ENCODE measurements at places on chromosomes 13 and 19. TPM values are rescaled to one million over a fixed set of nuclear protein-coding genes. Genes with fewer than 3 reads are reported as not detected.

GRCh38 chr13:109272595-109273325 is 513.6 kb downstream of the IRS2 start:
- no peak for DNase-seq

DNA sequence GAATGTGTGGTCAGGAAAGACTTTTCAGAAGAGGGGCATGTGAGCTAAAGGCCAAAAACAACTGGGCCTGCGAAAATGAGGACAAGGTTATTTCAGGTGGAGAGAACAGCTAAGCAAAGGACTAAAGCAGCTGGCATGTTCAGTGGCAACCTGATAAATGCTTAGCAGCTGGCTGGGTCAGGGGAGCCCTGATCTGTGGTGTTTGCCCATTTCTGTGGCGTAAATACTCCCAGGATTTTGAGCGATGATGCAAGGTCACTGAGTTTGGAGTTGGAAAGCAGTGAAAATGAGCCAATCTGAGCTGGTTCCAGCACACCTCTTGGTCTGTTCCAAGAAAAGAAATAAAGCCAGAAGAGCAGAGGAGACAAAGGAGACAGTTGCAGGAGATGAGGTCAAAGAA is 704.3 kb downstream of the UQCRFS1 start:
- DNase-seq, result no peak

DNA sequence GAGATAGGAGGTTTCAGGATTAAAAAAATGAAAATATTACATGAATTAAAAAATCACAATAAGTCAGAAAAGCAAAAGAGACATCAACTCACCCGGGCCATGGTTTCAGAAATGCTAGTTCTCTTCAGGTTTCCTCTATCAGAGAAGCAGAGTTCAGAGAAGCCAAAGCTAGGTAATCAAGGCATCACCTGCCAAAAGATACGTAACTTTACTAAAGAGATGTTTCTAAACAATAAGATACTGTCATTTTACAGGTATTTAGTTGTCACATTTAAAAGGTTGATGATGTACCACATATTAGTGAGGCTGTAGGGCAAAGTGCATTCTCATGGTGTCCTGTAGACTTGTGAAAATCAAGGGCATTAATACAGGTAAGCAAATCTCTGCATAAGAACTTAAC is 51.2 kb downstream of the ZNF45 start:
- DNase-seq, result no peak

DNA sequence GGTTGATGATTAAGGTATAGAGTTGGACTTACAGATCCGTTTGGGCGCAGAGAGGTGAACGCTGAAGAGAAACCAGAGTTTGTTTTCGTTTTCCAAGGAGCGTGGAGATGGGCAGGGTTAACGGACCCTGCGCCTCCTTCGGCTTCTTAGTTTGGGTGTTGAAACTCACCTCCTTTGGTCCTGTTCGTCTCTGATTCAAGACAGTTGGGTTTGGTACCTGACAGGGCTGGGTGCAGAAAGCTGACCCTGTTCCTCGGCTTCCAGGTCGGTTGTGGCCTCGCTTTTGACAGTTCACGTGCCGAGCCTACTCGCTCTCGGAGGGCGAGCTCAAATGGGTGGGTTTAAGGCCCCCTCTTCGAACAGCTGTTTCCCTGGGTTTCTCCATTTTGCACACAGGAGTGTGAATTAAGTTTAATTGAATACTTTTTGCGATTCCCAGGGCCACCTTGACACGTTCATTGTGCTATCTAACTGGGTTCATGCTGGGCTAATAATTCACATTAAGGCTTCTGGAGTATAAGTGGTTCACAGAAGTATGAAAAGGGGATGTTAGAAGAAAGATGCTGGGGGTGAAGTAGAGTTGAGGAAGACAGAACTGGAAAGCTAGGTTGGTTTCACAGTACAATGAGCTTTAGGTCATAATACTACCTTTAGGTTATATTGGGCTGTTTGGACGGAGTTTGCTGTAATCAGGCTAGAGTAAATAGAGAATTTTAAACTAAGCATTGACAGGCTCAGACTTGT is 638 bp downstream of the USPL1 start:
- DNase-seq, result peak; percentile 28

GRCh38 chr19:1853295-1854038 is 5.2 kb upstream of the REXO1 start:
- DNase-seq, result peak; percentile 83

- DNase-seq, result no peak
Measured at GRCh38 chr13:33129886-33130285, 113.7 kb downstream of the KL start.

DNA sequence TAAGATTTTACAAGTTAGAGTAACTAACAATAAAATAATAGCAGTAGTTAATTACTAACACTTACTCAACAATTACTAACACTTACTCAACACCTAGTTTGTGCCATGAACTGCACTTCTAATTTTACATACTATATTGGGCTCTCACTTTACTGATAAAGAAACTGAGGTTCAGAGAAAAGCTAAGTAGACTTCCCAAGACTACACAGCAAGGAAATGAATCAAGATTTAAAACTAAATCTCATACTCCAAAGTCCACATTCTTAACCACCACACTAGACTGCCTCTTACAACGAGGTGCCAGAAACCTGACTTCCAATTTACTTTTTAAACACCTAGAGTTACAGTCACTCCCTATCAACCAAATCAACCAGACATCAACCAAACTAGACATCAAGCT is 25.1 kb downstream of the RBM26 start:
- DNase-seq, result no peak

DNA sequence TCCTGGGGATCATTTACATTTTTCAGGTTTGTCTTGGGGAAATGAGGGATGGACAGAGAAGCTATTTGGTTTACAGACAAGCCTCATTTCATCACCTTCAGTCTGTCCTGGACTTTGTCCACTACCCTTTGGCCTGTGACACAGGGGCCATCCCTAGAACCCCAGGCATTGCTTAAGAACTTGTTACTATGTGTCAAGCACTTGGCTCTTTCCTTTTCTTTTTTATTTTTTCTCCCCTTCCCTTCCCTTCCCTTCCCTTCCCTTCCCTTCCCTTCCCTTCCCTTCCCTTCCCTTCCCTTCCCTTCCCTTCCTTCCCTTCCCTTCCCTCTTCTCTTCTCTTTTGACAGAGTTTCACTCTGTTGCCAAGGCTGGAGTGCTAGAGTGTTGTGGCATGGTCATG is 253.1 kb downstream of the OLFM4 start:
- no peak for DNase-seq

GRCh38 chr13:70034286-70034685 is 73.3 kb upstream of the ATXN8OS start:
- no peak for DNase-seq

DNA sequence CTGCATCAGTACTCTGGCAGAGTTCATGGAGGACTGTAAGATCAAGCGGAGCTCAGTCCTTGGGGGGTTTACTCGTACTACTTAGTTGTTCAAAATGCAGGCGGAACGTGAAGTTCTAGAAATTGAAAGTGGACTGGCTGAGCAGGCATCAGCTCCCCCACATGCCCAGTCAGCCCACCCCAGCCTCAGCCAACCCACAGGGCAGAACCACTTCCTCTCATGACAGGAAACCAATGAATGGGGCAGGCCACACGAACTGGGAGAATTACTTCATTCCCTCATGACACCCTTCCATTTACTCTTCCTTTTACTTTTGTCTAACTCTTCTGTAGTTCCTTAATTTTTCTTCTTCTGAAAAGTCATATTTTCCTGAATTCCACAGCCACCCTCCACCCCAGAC is 71.9 kb downstream of the FLT1 start:
- no peak for DNase-seq

GRCh38 chr19:31504221-31504620 is 155.0 kb upstream of the TSHZ3 start:
- no peak for DNase-seq

GRCh38 chr19:28990522-28990921 is 222.4 kb downstream of the UQCRFS1 start:
- no peak for DNase-seq

GRCh38 chr13:72489751-72490150 is 237.7 kb downstream of the MZT1 start:
- no peak for DNase-seq

GRCh38 chr19:50932018-50932689 is 20.7 kb downstream of the KLK5 start:
- DNase-seq, result no peak

GRCh38 chr13:29676941-29677452 is 81.5 kb upstream of the SLC7A1 start:
- DNase-seq, result no peak

Gene ZNF575
- total RNA-seq, result 3.3 TPM

Gene SIGLEC12
- total RNA-seq, result 1.4 TPM

Gene KLF1
- total RNA-seq, result 0.54 TPM

Gene ZNF66
- total RNA-seq, result 12.6 TPM
